Stimulated activated CD8-positive, alpha-beta memory T cell treated with anti-CD3 and anti-CD28 coated beads, Interleukin-15, amount 100 ng/mL, for 48 hours (primary cell): ENCODE measurements at places on chromosomes 6 and 20.

- DNase-seq, result no peak
These were observed 234.1 kb downstream of the TMEM242 start for GRCh38 chr6:157089258-157089657.

DNA sequence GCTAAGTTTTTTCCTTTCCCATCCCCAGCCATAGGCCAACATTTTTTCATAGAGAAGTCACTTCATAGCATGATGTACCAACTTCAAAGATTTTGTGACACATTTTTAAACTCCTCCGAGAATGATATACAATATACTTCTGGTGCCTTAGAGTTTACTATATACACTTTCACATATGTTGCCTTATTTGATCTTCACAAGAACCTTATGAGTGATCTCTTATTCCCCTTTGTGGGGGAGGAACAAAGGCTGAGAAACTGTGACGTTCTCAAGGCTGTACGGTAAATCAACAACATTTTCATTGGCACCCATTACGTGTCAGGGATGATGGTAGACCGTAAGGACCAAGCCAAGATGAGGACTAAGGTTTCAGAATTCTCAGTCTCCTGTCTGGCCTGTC lies 130.0 kb downstream of the RFPL4B start:
- no peak for DNase-seq

GRCh38 chr20:13325796-13326340 lies 104.8 kb downstream of the ISM1 start:
- no peak for DNase-seq

DNA sequence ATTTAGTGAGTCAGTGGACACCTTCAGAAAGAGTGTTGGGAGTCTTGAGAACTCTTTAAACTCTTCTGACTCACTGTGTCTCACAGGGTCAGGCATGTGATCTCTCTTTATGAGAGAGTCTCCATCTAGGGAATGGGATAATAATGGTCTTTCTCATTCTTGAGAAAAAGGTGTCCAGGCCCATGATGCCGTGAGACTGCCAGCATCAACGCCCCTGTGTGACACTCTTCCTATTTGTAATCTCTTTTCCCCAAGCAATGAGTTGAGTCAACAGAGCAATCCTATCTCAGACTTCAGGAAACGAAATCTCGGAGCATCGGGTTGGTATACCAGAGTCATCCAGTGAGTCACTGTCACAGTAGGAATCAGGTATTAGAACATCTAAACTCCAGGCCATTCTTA lies 82.3 kb upstream of the BMP2 start:
- no peak for DNase-seq
